ENCODE measurements at places on chromosomes 3 and 15.

GRCh38 chr3:110106805-110107204, 769.5 kb upstream of the DPPA4 start:
- no peak for DNase-seq

DNA sequence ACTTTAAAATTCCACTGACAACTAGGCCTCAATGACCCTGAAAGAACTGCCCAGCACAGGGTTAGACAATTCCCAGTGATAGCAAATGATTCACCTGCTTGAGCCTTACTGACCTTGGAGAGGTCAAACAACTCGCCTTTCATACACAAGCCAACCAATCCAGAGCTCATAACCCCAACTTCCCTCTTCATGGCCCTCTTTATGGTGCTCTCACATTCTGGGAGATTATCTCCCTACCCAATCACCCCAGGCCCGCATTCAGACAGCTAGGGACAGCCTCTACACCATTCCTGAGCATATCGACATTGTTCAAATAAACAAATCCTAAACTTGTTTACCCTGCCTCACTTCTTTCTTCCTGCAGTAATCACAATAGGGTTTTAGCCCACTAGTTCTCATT, 32.2 kb upstream of the COLQ start:
- no peak for DNase-seq

DNA sequence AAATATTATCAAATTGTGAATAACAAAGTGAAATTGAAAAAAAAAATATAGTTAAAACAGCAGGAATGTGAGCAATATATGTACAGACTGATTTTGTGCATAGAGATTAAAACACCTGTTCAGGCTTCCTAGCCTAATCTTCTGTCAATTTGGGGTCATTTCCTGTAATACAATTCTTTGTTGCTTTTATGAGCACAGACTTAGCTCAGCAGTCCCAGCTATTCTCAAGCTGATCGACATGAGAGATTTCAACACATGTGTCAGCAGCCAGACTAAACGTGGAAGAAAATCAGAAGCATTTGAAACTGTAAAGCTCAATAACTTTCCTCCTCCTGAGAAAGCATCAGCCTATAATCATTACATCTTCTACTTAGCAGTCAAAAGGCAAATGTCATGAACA, 1.6 kb upstream of the FHIT start:
- DNase-seq: no peak

GRCh38 chr3:119746423-119746822, 35.5 kb upstream of the NR1I2 start:
- DNase-seq: no peak

- DNase-seq: no peak
Measured at GRCh38 chr3:44125246-44125645, 116.4 kb upstream of the TOPAZ1 start.

GRCh38 chr3:115146032-115146417, 1.1 kb downstream of the ZBTB20 start:
- no peak for DNase-seq

GRCh38 chr3:24341668-24342067, 153.0 kb downstream of the THRB start:
- DNase-seq: no peak

Measured in type B pancreatic cell (in vitro differentiated cells).